ENCODE measurements at places on chromosomes 16 and 17. TPM values are rescaled to one million over a fixed set of nuclear protein-coding genes. Genes with fewer than 3 reads are reported as not detected.

Gene TP53TG3
- total RNA-seq: not detected

Gene IKZF3
- total RNA-seq: 1.2 TPM

Gene TMC7
- 0.40 TPM for total RNA-seq

GRCh38 chr16:81693744-81694303 lies 85.3 kb upstream of the PLCG2 start:
- no peak for ATAC-seq

DNA sequence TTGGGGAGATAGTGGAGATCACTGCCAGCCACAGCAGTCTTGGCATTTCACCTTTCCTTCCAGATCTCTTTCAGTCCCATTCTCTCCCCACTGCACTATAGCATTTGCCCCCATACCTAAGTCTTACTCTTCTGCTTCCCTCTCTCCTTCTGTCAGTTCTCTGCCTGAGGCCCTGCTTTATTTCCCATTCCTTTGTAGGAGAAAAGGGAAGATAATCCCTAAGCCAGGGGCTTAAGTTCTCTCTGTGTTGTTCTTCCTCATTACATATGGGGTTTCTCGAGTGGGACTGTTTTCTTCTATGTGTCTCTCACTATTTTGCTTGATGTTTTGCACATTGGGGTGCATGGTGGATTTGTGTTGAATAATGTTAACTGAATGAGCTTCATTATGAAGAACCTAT lies 6.4 kb downstream of the KDM6B start:
- no peak for ATAC-seq

DNA sequence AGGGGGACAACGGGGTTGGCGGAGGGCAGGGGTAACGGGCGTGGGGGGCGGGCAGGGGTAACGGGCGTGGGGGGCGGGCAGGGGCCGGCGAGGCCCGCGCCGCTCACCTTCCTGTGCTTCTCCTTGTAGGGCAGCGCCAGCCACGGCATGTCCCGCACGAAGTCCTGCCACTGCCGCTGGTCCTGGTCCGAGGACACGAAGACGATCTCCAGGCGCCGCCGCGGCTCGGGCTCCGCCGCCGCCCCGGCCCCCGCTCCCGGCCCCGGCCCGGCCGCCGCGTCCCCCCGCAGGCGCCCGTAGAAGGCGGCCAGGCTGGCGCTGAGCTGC lies 401 bp downstream of the NXN start:
- peak; percentile 71 for ATAC-seq

DNA sequence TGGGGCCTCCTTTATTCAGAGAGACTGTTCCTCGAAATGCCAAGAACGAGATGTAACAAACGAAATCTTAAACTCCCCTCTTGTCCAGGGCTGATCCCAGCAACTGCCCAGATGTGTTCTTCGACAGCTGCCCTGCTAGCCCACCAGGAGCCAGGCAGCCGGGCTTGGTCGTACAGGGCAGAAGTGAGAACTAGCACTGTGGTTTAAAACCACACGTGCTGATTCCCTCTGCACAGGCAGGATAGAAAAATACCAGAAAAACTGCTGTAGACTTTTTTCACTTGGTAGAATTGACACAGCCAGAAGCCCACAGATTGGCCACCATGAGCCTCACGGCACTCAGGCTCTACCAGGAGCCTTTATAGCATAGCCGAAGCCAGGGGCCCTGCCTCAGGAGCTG lies 33.1 kb downstream of the PLD6 start:
- no peak for ATAC-seq

DNA sequence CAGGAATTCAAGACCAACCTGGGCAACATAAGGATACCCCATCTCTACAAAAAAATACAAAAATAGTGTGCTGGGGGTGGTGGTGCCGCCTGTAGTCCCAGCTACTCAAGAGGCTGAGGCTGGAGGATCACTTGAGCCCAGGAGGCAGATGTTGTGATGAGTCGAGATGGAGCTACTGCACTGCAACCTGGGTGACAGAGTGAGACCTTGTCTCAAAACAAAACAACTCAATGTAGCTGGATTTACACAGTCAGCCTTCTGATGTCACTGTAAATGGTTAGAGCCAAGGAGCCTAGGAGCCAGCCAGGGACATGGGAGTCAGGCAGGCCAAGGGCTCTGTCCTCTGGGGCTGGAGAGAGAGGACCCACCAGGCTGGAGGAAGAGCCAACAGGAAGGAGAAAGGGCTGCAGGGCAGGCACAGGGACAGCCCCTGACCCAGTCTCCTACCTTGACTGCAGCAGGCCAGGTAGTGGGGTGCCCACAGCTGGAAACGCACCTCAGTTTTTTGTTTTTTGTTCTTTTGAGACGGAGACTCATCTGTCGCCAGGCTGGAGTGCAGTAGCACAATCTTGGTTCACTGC lies 8.4 kb downstream of the CDIPT start:
- ATAC-seq: no peak

Gene TEX14
- 0.08 TPM for total RNA-seq

DNA sequence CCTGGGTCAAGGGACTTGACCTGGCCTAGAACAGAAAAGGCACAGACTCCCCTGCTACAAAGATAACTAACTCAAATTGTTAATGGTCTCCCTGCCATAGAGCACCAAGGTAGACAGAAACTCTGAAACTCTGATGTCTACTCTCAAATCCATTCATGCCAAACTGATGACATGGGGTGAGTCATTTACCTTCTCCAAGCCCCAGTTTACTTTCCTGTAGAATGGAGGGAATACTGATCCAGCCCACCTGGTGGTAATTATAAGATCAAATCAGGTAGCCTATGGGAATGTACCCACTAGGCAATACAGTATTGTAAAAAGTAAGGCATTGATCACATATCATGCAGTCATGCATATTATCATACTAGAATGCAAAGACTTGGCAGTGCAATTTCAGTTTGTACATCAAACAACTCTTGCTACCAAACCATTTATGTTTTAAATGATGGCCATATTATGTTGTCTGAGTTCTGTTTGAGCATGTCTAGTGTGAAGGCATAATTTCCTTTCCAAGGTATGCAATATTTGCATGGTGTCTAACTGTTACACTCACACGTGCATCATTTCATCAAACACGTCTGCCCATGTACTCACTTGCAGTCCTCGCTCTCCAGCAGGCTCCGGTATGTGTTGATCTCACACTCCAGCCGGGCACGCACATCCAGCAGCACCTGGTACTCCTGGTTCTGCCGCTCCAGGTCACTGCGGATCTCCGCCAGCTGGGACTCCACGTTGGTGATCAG lies 3.0 kb downstream of the KRT31 start:
- ATAC-seq: no peak

GRCh38 chr17:50087246-50087911 lies 7.8 kb upstream of the PDK2 start:
- ATAC-seq: peak; percentile 83

Gene GAST
- total RNA-seq: not detected

DNA sequence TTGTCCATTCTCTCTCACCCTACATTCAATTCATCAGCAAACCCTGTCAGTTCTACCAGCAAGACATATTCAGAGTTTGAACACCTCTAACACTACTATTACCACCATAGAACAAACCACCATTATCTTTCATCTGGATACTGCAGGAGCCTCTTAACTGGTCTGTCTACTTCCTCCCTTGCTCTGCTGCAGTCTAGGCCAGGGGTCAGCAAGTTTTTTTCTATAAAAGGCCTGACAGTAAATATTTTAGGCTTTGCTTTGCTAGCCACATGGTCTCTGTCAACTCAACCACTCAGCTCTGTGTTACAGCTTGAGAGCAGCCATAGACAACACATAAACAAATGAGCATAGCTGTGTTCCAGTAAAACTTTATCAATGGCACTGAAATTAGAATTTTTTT lies 13.8 kb downstream of the KCTD19 start:
- ATAC-seq: no peak

Gene ZNF423
- 19.7 TPM for total RNA-seq

Gene WNT3
- 0.67 TPM for total RNA-seq

Gene TBC1D3E
- not detected for total RNA-seq

Gene CPSF4L
- total RNA-seq: not detected

Gene VMO1
- total RNA-seq: not detected

All from gastroesophageal sphincter (tissue), 4 donors.